ENCODE measurements at places on chromosomes 4 and X.

- no peak for DNase-seq
These were observed 45.3 kb downstream of the MMRN1 start for GRCh38 chr4:89939994-89940393.

DNA sequence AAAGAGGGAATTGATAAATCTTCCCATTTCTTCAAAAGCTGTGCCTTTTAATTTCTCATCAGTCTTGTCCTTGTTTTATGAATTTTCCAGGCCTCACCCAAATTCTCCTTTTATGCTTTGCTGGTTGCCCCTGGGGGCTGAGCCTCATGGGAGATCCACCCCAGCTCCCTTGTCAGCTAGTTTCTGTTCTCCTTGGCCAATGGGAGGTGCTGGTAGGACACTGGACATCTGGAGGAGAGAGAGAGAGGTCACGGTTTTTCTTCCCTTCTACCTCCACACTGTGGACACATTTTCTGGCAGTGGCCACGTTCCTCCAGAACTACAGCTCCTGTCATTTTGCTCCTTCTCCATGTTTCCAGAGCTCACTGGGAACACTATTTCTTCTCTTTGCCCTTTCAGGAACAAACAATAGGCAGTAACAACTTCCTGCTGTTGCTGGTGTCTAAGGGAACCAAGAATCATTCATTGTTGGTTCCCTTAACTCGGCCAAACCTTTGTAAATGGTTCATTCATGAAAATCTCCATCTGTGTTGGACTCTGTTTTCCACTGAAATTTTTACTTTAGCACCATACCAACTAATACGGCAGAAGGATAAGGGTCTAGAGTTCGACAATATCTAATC is 334.5 kb downstream of the GPAT3 start:
- no peak for DNase-seq

DNA sequence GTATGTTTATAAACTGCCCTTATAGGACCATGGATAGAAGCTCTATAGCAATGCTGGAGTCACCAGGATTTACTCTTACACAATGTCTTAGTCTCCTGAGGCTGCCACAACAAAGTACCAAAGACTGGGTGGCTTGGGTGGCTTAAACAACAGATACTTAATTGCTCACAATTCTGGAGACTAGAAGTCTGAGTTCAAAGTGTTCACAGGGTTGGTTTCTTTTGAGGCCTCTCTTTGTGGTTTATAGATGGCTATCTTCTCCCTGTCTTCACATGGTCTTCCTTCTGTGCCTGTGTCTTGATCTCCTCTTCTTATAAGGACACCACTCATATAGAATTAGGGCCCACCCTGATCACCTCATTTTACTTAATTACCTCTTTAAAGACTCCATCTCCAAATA is 2.0 kb upstream of the TRPC3 start:
- no peak for DNase-seq

DNA sequence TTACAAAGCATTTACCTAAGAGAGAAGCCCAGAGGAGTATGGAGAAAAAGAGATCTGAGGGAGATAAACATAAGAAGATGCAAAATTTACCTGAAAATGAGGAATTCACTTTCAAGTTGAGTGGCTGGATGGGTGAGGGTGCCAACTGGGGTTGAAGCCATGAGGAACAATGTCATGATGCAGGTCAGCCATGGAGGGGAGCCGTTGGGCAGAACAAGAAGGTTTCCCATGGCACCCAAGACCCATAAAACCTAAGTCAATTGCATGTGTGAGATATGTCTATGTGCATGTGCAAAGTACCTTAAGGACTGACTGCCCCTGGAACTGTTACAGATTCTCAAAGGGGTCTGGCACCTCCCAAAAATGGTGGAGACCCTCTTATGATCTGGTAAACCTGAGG is 46.6 kb upstream of the PRRG1 start:
- DNase-seq: peak; percentile 56

DNA sequence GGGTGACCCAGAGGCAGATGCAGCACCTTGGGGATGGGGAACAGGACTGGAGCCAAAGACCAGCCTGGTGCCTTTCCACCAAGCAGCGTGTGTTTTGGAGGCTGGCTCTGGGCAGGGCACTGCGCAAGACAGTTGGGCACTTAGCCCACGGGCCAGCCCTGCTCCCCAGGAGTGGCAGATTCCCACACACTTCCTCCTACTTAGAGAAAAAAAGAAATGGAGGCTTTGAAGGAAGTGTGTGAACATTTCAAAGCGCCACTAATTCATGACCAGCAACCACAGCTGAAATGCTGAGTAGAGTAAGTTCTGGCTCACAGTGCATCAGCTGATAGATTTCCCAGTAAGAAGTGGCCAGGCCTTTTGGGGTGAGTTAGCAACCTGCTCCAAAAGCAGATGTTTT is 54.9 kb upstream of the LGI2 start:
- peak; percentile 47 for DNase-seq

DNA sequence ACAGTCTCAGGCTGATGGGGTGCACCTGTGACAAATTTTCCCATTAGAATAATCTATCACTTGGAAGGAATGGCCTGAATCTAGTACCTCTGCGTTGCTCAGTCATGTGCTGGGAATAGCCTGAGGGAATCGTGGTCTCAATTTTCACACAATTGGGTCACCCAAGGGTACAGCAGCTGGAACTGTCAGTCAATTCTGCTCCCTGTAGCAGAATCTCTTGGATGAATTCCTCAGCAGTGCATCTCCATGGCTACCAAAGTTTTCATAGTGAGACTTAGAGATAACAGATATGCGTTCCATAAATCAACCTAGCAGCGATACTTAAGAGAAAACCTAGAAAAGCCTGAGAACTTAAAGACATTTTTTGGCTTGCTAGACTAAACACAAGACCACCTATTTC is 288.7 kb upstream of the CTSO start:
- DNase-seq: no peak

All from KBM-7 (cell line).